Stimulated activated CD8-positive, alpha-beta memory T cell treated with anti-CD3 and anti-CD28 coated beads, Interleukin-7, amount 100 ng/mL, for 48 hours (primary cell): ENCODE measurements at places on chromosomes 7 and 10.

DNA sequence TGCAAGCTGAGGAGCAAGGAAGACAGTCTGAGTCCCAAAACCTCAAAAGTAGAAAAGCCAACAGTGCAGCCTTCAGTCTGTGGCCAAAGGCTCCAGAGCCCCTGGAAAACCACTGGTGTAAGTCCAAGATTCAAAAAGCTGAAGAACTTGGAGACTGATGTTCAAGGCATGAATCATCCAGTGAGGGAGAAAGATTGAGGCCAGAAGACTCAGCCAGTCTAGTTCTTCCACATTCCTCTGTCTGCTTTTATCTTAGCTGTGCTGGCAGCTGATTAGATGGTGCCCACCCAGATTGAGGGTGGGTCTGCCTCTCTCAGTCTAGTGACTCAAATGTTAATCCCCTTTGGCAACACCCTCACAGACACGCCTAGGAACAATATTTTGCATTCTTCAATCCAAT is 20.1 kb upstream of the MDFIC start:
- DNase-seq: no peak

DNA sequence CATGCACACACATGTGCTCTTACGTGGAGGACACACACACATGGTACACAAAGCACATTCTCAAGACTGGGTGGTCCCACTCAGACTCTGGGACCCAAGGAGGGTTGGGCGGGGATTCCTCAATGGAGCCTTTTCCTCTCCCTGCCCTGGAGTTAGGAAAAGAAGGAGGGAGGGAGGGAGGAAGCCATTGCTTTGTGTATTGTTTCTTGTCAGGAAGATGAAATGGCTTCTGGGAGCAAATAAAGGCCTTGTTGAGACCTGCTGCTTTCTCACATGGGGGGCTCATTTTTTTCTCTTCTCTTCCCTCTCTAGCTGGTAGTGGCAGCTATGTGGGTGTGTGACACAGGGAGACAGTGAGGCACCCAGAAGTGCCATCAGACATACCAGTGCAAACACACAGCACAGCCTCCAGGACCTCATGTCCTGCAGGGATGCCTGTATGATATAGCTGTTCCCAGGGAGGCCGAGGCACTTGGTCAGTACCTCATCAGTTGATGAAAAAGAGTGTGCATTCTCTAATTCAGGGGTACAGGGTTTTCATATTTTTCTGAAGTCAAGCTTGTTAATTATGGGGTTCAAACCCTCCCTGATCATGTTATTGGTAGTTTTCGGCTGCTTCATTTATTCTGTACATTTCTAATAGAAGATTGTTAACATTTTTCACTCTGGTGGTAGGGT is 5.7 kb downstream of the AQP1 start:
- no peak for DNase-seq

DNA sequence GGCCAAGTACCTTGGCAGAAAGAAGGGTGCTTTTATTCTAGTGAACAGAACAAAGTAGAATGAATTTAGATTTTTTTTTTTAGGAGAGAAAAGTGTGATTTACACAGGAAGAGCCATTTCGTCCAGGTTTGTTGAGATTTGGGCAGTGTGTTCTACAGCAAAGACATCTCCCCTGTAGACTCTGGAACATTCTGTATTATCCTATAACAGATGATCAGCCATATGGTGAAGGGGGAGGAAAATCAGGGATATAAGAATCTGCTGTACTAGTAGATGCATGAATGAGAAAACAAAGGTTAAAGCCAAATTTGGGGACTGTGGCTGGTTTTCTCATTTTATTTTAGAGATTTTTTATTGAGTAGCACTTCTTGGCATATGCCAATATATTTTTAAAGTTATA is 453.7 kb upstream of the LRRTM3 start:
- DNase-seq: no peak

GRCh38 chr10:14491811-14492210 is 161.1 kb upstream of the FRMD4A start:
- no peak for DNase-seq

- DNase-seq: no peak
Observed at GRCh38 chr10:108688314-108688713, 1235.0 kb downstream of the XPNPEP1 start.

GRCh38 chr7:38186593-38187314 is 8.7 kb downstream of the STARD3NL start:
- no peak for DNase-seq

GRCh38 chr10:69285699-69286098 is 7.4 kb downstream of the HK1 start:
- DNase-seq: no peak

GRCh38 chr10:19498393-19499290 is 317.6 kb upstream of the PLXDC2 start:
- no peak for DNase-seq

DNA sequence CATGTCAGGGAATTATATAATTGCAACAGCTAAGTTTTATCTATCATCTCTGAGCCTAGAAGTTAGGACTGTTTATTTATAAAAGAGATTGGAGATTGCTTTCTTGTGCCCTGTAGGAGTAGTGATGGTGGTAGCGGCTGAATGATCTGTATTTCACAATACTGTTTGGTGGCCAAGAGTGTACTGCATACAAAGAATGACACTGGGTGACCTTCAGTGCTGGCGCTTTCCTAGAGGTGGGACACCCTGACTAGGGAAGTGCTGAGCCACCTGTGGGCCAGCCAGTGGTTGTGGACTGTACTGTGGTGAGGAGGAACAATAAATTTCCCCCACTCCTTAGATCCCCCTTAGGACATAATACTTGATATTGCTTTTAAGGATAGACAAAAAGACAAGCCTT is 53.0 kb downstream of the COPG2 start:
- DNase-seq: no peak

DNA sequence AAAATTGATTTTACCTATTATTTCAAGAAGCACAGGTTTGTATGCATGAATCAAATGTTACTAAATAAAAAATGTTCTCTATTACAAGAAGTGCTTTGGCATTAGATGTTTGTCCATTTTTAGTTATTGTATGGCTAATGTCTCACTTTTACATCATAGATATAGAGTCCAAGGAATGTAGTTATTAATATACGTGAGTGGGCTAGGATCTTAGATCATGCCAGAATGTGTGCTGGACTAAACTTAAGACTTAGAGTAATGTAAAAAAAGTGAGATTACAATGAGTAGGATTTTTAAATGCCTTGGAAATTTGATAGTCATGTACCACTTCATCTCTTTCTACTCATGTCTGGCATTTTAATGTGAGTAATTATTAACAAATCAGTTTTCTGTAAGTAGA is 196.6 kb downstream of the ARL4A start:
- no peak for DNase-seq

GRCh38 chr10:106540645-106541044 is 623.9 kb downstream of the SORCS1 start:
- DNase-seq: no peak

DNA sequence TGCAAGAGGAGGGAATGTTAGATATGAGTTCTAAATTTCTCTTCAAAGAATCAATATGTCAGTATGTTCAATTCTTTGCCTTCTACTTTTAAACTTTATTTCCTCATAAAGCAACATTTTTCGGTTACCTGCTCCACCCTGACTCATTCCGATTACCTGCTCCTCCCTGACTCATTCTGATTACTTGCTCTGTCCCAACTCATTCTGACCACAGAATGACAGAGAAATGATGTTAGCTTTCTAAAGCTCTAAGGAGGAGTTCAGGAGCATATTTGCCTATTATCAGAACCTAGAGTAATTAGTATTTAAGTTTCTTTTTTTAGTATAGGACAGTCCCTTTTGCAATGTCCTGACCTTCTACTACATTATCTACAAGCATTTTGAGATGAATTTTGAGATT is 24.5 kb upstream of the PPP1R9A start:
- DNase-seq: no peak

- DNase-seq: no peak
Observed at GRCh38 chr10:35752469-35753461, 110.7 kb upstream of the FZD8 start.

GRCh38 chr7:73615886-73616285 is 8.4 kb downstream of the MLXIPL start:
- DNase-seq: no peak

DNA sequence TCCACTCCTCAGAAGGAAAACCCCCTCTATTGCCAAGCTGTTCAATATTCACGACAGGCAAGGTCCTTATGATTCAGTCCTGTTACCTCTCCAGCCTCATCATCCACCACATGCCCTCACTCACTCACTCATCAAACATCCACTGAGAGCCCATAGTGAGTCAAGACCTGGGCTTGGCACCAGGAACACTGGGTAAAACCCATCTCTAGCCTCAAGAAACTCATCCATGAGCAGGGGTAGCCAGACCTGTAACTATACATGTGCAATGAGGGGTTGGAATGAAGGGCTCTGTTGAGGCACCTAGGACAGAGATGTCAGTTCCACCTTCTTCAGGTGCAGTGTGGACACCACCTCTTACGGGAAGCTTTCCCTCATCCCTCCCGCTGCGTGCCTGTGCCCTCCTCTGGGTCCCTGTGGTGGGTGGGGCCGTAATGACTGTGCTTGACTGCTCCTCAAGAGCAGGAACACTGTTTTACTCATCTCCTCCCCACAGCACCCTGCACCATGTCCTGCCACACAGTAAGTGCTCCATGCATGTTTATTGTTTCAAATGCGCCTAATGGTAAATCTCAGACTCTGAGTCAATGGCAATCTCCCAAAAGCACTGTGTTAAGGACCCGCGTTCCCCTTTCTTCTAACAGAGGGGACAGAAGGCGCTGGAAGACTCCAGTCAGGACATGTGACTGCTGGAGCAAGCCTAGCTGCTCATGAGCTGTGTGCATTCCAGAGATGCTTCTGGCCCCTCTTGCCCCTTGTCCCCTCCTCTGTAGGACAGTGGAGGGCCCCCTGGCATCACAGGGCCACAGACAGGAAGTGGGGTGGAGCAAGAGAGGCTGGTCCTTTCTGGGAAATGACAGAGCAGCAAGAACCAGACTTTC is 95.4 kb downstream of the HIPK2 start:
- peak; percentile 28 for DNase-seq

GRCh38 chr10:89115876-89116627 is 91.1 kb downstream of the CH25H start:
- DNase-seq: no peak

DNA sequence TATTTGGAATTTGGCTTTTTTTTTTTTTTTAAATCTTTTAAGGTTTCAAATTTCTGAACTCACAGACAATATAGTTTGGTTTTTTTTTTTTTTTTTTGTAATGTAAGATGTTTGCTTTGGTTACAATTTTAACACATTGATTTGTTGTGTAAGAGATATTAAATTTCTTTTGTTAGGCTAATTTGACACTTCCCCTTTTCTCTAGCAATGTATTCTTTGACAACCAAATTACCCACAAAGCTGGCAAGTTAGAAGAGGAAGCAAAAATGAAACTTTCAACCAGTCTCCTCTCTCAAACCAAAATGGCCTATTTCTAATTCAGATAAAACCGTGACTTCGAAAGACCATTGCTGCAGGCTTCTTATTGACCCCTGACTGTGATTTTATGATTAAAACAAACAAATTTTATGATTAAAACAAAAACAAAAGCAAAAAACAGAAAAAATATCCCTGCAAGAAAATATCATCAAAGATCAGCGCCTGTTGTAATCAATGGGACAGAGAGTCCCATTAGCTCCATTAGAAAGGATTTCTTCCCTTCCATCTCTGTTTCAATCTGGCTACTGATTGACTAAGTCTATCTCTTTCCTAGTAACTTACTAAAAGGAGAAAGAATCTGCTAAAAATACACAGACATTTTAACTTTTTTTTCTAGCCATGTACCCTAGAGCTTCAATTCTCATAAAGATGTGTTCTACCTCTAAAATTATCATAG is 489.2 kb downstream of the MDFIC start:
- DNase-seq: no peak

GRCh38 chr10:10816447-10816846 is 201.2 kb upstream of the CELF2 start:
- DNase-seq: no peak

- no peak for DNase-seq
Observed at GRCh38 chr7:5590596-5591277, 167.1 kb upstream of the TNRC18 start.

- DNase-seq: no peak
Observed at GRCh38 chr7:66043681-66044497, 31.7 kb upstream of the ASL start.

DNA sequence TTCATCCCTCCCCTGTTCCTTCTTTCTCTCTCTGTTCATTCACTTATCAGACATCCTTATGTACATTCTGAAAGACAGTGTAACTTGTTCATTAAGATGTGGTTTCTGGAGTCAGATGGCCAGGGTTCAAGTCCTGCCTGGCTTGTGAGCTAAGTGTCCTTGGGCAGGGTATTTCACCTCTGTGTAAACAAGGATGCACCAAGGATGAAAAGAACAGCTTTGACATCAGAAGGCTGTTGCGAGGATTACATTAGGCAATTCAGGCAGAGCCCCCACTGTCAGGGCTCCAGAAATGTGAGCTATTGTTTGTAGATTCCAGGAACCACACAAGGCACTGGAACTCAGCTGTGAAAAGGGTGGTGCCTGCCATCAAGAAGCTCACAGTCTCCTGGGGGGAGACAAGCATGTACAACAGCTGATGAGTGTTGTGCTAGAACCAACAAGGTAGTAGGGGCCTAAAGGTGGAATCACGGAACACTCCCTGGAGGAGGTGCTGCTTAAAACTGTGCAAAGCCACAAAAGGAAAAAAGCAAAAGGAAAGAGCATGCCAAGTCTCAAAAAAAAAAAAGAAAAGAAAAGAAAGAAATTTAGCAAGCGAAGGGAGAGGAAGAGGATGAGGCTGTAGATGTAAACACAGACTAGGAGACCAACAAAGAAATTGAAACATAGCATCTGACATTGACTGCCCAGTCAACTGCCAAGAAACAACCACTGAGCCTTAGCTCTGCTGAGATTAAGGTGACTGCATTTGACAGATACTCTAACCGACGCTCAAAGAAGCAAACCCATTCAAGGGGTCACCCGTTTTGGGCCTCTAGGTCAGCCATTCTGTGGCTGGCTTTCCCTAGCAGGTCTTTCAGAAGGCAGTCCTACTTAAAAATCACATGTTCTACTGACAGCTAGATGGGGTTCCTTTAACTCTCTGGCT is 12.5 kb downstream of the PDLIM1 start:
- DNase-seq: no peak

DNA sequence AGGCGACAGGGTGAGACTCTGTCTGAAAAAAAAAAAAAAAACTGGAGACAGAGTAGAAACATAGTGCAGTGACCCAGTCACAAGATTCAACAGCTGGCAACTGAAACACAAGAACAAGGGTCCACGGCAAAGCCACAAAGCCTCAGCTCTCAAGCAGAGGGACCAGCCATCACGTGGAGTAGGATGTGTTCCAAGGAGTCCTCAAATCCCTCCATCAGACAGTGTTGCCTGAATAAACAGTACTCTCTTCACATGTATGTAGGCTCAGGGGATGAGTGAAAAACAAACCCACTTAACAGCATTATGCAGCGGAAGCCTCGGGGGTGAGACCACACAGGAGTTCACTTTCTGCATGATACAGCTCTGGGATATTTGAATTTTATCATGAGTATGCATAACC is 62.0 kb downstream of the SLIT1 start:
- DNase-seq: no peak

- DNase-seq: no peak
Observed at GRCh38 chr7:47093320-47094234, 488.3 kb downstream of the TNS3 start.

DNA sequence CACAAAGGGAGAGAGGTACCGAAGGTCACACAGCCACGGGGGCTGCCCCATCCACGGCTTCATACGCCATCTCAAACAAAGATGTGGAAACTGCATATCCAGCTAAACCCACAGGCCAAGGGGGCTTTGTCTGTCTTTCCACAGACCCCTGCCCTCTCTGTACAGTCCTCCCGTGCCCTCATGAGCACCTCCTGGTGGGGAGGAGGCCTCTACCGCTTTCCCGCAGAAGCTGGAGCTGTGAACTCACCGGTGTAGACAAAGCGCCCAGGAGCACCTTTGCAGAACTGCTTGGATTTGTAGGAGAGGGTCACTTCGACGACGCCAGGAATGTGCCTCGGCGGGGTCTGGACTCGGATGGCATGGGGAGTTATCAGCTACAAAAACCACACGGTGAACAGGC is 97.2 kb downstream of the EBF3 start:
- DNase-seq: no peak
